ENCODE measurements at places on chromosomes 6 and 20.

- no peak for DNase-seq
Observed at GRCh38 chr6:83071023-83071422, 3.6 kb downstream of the DOP1A start.

- DNase-seq = no peak
Observed at GRCh38 chr6:64289931-64290330, 654.3 kb downstream of the PHF3 start.

DNA sequence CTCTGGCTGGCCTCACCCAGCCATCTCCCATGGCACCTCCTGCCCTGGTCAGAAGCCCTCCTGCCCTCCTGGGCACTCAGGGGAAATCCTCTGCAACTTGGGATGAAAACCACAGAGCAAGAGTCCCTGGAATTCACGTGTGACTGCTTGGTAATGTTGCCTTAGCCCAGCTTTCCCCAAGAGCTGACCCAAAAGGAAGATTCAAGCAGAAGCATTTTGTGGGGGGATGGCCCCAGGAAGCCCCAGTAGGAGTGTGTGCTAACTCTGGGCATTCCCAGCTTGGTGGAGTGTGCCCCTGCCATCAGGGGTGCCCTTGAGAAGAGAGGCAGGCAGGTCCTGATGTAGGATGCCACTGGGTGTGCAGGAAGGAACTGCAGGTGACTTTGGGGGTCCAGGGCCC lies 35.5 kb downstream of the SNX5 start:
- no peak for DNase-seq

GRCh38 chr6:125884634-125885371 lies 71.8 kb upstream of the HINT3 start:
- no peak for DNase-seq

- DNase-seq = no peak
Observed at GRCh38 chr6:121535777-121536176, 100.3 kb downstream of the GJA1 start.

DNA sequence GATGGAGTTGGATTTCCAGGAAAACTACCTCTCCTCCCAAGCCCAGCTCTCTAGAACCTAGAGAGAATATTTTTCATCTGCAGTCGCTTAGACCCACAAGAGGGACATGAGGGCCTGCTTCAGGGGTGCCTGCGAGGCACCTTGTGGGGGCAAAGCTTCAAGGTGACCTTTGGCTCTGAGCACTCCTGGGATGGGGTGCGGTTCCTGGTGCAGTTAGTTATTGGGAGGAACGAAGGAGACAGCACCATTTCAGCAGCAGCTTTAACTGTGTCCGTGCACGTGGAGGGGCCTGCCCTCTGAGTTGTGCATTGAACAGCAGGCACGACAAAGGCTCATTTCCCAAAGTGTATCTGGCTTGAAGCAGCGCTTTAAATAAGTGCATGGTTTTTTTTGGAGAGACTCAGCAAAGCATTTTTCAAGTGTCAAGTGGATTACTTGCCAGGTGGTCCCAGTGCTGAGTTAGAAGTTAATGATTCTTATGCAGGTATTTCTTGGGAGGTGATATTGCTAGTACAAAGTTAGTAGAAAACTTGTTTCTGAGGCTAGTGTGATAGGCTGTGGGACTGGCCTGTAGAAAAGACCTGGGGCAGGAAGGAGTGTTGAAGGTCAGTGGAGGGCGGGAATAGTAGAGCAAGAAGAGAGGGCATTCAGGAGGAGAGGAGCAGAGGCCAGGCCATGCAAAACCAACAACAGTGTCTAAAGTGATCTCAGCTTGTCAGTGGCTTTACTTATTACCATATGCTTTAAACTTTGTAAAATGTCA lies 3.8 kb downstream of the IGF2R start:
- no peak for DNase-seq

- DNase-seq = no peak
Observed at GRCh38 chr6:4585682-4586468, 190.3 kb upstream of the CDYL start.

- DNase-seq = peak; percentile 73
Observed at GRCh38 chr6:132797951-132798868, at the start of gene SLC18B1. Gene SLC18B1 (minus strand): TSS chr6:132798637. CDS start chr6:132798456, 181 bp downstream.

- DNase-seq = no peak
Observed at GRCh38 chr6:166515072-166515810, 71.2 kb downstream of the RAMACL start.

DNA sequence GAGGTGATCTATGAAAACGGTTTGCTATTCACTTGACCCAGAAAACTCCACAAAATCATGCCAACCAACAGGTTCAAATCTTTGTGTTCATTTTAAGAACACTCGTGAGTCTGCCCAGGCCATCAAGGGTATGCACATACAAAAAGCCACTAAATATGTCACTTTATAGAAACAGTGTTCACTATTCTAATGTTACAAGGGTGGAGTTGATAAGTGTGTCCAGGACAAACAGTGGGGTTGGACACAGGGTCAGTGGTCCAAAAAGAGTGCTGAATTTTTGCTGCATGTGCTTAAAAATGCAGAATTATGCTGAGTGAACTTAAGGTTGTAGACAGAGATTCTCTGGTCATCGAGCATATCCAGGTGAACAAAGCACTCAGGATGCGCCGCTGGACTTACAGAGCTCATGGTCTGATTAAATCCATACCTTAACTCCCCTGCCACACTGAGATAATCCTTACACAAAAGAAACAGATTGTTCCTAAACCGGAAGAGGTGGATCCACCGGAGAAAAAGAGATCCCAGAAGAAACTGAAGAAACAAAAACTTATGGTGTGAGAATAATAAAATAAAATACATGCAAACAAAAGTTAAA lies 23.5 kb downstream of the KIAA0408 start:
- no peak for DNase-seq

DNA sequence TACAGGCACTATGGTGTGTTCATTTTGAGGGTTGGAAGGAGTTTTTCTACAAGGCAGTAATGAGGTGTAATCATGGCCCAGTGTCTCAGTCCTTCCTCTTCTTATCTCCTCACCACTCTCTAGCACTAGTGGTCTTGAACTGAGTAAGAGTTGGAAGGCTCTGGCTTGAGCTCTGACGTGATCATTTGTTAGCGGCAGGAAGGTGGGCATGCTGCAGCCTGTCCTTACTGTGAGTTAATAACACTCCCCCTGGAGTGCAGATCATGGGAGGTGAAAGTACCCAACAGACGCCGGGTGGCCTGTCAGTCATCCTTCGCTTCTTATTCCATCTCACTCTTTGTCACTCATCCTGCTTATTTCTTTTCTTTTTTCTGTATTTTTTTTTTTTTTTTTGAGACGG lies 356.9 kb downstream of the CDKAL1 start:
- no peak for DNase-seq

DNA sequence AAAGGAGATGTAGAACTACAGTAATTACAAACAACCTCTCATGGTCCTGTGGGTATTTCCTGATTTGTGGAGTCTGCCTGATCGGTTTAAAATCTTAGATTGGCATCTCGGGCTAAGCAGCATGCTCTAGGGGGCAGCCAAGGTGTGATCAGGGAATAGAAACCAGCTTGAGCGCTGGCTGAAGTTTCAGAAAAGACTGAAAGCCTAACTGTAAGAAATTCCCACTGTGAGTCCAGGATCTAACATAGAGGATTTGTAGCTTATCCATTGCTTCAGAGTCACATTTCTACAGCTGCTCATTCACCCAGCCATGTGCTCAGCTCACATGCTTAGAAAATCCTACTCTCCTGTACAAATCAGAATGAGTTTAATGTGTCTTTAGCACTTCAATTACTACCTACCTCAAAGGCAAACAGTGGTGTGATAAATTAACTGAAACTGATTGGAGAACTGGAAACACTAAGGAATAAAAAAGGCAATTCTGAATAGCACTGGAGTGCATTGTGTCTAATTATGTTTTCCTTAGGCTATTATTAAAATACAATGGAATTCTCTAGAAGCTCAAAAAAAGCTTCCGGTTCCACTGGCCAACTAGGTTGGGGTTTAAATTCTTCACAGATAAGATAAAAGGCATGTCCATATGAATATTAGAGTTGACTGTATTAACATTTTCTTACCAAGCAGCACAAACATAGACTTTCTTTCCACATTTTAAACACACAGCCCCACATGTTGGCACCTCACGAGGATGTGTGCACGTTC lies 73.8 kb upstream of the MPC1 start:
- DNase-seq = no peak

DNA sequence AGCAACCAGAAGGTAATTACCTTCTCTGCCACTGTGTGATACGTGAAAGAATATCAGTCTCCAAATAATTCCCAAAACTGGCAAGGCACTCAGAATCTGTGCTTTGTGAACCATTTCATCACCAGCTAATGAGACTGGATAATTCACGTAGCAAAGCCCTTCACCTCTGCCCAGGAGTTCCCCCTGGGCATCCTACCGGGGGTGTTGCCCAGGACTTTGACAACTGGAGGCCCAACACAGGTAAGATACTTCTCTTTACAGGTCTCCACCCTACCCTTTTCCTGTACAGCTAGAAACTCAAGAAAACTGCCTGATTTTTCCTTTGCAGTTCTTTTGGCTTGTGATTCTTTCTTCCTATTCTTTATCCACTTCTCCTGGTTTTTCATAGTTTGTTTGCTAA lies 2.7 kb upstream of the CD24 start:
- no peak for DNase-seq

DNA sequence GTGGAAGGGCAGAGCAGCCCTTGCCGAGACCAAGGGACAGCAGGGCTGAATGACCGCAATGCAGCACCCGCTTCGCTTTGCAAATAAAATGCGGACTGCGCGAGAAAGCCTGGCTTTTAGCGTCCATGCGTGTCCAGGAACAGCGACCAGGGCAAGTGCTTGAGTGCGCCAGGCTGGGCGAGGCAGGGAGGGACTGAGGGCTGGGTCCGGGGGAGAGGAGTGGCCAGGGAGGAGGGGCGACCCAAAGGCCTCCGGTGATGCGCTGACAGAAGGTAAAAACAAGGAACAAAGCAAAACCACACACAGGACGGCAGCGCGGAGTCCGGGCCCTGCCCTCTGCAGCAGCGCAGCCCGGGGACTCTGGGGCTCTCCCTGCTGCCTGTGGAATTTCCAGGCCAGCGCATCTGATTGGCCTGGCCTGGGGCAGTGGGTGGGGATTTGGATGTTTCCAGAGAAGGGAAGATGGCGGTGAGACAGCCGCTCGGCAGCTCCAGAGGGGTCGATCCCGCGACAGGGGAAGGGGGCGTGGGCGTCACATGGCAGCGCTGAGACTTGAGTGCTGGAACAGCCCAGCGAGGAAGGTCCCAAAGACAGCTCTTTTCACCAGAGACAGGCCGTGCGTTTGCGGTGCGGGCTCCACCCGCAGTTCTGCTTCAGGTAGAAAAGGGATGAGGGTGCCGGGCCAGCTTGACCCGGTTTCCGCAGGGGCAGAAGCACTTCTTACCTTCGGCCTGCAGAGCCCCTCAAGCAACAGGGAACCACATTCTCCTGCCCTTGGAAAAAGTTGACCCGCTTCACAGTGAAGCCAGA lies 51.8 kb downstream of the SSR1 start:
- peak; percentile 10 for DNase-seq

DNA sequence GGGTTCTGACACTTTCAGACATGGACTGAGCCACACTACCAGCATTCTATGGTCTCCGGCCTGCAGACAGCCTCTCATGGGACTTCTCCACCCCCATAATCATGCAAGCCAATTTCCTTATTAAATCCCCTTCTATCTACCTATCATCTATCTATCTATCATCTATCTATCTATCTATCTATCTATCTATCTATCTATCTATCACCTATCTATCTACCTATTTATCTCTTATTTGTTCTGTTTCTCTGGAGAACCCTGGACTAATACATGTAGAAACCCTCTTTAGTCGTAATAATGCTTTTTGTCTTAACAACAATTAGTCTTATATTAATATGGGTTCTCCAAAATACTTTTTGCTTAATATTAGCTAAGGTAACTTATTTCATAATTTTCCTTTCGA lies 174.1 kb upstream of the PRSS16 start:
- no peak for DNase-seq

- no peak for DNase-seq
Observed at GRCh38 chr6:159969204-159969912, 476 bp downstream of the IGF2R start.

Measured in CD8-positive, alpha-beta memory T cell (primary cell).